ENCODE measurements at places on chromosomes 12 and 14.

GRCh38 chr14:79596551-79596950, 614.8 kb downstream of the DIO2 start:
- no peak for DNase-seq

GRCh38 chr14:86838363-86838762, 1154.6 kb downstream of the GALC start:
- no peak for DNase-seq

DNA sequence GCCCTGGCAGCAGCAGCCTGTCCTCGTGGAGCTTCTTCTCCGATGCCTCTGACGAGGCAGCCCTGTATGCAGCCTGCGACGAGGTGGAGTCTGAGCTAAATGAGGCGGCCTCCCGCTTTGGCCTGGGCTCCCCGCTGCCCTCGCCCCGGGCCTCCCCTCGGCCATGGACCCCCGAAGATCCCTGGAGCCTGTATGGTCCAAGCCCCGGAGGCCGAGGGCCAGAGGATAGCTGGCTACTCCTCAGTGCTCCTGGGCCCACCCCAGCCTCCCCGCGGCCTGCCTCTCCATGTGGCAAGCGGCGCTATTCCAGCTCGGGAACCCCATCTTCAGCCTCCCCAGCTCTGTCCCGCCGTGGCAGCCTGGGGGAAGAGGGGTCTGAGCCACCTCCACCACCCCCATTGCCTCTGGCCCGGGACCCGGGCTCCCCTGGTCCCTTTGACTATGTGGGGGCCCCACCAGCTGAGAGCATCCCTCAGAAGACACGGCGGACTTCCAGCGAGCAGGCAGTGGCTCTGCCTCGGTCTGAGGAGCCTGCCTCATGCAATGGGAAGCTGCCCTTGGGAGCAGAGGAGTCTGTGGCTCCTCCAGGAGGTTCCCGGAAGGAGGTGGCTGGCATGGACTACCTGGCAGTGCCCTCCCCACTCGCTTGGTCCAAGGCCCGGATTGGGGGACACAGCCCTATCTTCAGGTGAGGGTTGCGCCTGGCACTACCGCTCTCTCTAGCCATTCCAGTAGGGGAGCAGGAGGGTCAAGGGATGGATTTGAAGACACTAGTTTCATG, 2.1 kb downstream of the NFATC4 start:
- DNase-seq, result no peak

DNA sequence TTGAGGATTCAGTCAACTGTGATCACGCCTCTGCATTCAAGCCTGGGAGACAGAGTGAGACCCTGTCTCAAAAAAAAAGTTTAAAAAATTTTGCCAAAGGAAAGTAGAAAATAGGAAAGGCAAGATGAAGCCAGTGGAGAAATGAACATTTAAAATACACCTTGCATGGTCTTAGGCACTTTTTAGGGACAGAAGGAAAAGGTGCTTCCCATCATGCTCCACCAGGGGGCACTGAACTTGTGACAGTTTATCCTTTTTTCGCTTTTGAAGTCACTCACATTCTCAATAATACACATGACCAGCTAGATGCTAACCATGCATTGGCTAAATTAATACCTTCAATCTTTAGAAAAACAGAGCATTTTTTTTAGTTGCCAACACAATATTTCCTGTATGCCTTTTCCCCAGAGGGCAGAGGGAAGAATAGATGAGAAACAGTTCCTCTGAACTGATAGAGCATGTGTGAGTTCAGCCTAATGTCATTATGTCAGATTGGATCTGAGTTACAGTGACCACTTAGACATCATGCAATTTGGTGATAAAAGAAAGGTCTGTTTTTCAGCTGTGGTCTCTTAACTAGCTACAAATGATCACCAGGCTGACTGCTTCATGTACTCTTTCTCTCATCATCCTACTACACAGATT, 221.8 kb upstream of the SSTR1 start:
- peak; percentile 35 for DNase-seq

DNA sequence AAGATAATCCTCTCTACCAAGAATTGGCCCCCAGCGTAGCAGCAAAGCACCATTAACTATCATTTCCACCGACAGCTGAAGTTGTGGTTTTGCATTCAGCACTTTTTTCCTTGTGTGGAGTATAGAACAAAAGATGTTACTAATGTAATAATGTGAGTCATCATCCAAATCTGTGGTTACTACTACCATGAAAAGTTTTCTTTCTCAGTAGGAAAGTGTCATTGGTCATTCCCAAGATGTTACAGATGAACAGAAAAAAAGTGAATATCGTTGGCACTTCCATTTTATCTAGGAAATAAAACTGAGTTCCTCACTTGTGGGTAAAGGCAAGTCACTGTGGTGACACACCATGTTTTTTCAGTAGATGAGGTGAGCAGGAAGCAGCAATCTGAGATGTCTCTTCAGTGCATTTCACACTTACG, 30.3 kb upstream of the IFNG start:
- no peak for DNase-seq

DNA sequence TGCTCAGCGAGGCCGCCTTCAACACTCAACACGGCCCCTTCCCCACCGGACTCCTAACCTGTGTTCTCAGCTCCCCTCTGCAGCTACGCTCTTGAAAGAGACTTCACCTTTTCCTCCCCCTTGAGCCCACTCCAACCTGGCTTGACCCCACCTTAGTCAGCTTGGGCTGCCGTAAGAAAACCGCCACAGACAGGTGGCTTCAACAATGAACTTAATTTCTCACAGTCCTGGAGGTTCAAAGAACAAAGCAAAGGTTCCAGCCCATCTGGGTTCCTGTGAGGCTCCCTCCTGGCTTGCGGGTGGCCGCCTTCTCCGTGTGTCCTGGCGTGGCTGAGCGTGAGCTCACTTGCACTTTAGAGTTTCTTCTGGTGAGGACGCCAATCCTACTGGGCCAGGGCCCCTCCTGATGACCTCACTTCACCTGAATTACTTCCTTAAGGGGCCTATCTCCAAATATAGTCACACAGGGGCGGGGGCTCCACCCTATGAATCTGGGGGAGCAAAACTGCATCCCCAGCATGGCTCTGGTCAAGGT, 138.8 kb downstream of the CALM1 start:
- DNase-seq, result no peak

GRCh38 chr12:67681941-67682620, 33.5 kb downstream of the DYRK2 start:
- DNase-seq, result no peak

GRCh38 chr12:122721057-122721545, 4.5 kb upstream of the HCAR3 start:
- no peak for DNase-seq

- DNase-seq, result no peak
These were observed 15.3 kb upstream of the DGLUCY start for GRCh38 chr14:91098591-91098990.

GRCh38 chr14:72630374-72630773, 263.5 kb downstream of the DPF3 start:
- no peak for DNase-seq

GRCh38 chr12:41504976-41505375, 316.9 kb downstream of the PDZRN4 start:
- no peak for DNase-seq

DNA sequence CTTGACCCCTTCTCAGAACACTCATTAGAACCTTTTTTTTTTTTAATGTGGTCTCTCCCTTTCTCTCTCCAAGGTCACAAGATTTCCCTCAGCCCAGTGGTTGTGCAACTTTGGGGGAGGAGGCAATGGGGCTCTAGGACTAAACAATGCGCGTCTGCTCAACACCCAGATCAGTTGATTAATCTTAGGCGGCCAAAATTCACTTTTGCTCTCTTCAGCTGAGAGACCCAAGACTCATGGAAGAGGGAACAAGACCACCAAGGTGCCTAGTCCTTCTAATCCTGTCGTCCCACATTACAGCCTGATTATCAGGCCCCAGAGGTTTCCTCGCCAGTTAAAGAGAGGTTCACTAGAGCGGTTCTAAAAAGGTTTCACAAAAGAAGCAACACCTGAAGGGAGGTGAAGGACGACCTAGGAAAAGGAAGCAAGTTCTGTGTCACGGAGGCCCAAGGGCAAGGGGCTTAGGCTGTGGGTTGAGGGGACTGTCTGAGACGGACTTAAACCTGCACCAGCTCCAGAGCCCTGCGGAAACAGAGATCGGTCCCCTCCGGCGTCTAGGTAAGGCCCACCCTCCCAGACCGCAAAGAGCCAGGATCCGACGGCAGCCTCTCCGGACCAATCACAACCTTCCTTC, 824 bp upstream of the TARBP2 start:
- peak; percentile 66 for DNase-seq

DNA sequence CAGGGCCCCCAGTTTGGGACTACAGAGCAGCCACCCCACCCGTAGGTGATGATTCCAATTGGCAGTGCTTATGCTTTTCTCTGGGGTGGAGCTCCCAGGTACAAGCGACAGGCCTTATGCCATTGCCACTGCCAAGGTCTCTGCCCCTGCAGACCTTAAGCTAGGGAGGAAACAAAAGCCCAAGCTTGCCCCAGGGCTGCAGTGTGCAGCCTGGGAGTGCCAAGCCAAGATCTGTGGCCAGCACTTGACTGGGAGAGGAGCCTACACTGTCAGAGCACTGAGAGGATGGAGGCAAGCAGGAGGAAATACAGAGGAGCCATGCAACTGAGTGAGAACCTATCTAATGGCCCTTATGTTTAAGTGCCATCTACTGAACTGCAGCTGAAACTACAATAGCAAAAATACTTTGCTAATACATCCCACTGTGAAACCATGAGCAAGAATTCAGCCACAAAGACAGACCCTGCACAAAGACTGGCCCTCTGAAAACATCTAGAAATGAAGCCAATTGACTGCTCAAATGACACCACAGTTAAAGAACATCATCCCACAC, 17.7 kb upstream of the ASCL1 start:
- DNase-seq, result no peak

DNA sequence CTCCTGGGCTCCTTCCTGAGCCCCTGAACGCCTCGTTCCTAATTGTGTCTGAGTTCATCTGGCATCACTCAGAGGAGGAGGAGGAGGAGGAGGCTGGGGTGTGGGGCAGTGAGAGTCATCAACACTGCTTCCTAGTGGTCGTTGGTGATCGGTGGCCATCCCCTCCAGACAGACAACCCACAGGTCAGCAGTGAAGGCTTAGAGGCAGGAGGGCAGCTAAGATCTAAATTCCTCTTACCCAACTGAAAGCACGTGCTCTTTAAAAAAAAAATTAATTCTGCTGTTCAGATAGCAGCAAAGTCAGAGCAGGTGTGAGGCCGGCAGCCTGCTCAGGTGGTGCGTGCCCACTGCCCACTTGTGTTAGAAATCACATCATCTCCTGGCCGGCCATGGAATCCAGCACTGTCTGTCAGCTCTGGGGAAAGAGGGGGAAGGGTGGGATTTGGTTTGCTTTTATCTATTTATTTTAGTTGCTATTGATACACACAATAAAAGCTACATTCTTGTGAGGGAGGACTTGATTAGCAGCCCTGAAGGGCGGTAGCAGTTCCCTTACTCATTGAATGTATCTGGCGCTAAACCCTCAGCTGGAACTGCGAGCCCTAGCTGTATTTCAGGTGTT, 46.6 kb downstream of the PPP2R5C start:
- peak; percentile 64 for DNase-seq

DNA sequence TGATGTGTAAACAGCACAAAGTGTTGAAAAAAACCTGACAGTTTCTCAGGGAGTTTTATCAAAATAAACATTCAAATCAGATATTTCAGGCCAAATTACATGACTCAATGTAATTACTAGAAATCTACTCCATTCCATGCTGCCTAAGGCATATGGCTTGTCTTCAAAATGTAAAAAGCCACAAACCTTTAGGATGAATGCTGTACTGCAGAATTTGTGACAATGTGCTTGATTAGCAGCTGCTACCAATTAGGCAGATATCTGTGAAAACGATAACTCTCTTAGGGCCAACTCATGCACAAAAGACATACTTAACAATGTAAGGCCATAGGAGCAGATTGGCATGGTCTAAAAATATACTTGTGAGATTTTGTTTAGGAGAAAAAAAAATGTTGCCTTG, 267.0 kb downstream of the DACT1 start:
- DNase-seq, result no peak

DNA sequence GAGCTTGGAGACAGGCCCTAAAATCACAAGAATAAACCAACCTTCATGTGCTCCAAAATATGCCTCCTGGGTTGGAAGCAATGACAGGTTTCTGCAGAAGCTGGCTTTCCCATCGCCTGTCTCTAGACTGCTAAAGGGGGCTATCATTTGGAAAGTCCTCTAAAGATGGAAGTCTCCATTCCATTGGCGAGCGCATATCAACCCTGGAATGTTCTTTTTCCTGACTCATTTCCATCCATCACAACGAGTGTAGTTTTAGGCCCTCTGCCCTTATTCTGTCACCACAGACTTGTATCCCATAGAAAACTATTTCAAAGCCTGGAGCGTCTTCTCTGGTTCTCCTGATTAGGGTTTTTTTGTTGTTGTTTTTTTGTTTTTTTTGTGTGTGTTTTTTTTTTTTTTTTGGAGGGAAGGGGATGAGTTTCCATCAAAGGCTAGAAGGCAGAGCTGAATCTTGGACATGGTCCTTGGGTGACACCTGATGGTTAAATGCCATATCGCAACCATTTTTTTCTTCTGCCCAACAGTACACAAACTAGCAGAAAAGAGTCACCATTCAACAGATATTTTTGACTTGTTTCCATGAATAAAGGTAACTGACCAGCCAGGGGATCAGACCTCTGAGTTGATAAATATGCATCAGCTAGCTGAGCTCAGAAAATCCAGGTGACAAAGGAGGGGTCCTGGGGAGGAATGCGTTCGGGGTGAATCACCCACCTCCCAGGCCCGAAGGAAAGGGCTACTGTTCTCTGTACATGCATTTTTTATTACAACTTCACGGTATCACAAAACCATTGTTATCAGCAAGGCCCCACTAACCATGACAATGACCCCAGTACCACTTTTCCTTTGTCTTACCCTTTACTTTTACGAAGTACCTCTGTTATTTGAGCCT, 40.5 kb downstream of the KCNA5 start:
- DNase-seq, result no peak

GRCh38 chr14:95503365-95504134, 12.9 kb downstream of the SYNE3 start:
- DNase-seq, result no peak

DNA sequence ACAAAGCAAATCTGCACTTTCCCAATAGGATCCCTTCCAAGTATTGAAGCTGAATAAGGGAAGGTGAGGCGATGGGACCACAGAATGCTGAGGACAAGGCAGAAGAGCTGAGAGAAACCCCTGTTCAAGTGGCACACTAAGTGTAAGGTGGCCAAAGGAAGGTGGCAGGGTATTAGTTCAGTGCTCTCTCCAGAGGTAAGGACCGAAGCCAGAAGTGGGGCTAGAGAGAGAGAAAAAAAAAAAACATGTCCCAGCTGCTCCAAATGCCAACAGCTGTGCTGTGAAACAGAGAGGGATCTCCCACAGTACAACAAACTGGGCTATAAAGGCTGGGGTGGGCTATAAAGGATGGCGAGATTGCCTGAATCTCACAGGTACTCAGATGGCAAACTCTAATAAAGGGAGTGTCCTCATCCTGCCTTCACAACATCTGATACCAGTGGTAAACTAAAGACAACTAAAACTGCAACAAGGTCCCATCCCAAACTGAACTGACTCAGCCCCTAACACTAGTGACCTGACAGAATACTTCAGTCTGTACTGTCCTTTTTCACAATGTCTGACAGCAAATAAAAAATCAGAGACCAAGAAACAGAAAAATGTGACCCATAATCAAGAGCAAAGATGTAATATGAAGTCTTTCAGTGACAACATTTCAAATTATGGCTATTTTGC, 47.9 kb downstream of the CDK17 start:
- no peak for DNase-seq

- no peak for DNase-seq
These were observed 120.8 kb downstream of the PPHLN1 start for GRCh38 chr12:42446761-42447160.

GRCh38 chr14:104293851-104294627, 155.7 kb downstream of the KIF26A start:
- DNase-seq, result no peak

GRCh38 chr12:30923057-30923456, 3.5 kb upstream of the TSPAN11 start:
- DNase-seq, result no peak
